ENCODE measurements at places on chromosomes 16 and 17.

- DNase-seq: no peak
Observed at GRCh38 chr17:49887086-49887743, 39.3 kb upstream of the TAC4 start.

DNA sequence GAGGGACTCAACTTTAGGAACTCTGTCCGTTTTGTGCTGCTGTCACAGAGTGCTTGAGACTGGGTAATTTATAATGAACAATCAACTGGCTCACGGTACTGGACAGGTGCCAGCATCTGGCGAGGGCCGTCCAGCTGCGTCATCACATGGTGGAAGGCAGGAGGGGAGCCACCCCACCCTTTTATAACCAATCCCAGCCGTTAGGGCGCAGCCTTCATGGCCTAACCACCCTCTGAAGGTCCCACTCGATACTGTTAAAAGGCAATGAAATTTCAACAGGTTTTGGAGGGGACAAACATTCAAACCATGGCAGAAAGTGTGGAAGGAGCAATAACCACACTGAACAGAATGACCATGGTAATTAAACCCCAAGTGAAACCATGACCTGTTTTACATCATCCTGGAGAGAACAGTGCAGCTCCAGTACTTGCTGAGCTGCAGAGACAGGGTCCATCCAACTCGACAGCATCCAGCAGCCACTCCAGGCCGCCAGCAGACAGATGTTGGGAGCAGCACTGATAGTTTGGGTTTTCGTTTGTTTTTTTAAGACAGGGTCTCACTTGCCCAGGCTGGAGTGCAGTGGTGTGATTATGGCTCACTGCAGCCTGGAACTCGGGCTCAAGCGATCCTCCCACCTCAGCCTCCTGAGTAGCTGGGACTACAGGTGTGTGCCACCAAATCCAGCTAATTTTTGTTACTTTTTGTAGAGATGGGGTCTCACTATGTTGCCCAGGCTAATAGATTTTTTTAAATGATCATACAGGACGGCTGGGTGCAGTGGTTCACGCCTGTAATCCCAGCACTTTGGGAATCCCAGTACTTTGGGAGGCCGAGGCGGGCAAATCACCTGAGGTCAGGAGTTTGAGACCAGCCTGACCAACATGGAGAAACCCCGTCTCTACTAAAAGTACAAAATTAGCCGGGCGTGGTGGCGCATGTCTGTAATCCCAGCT, 11.0 kb downstream of the CHMP6 start:
- DNase-seq: peak; percentile 48

- no peak for DNase-seq
Observed at GRCh38 chr17:9468532-9468931, 107.1 kb downstream of the STX8 start.

- no peak for DNase-seq
Observed at GRCh38 chr16:69190598-69190997, 3.6 kb downstream of the SNTB2 start.

DNA sequence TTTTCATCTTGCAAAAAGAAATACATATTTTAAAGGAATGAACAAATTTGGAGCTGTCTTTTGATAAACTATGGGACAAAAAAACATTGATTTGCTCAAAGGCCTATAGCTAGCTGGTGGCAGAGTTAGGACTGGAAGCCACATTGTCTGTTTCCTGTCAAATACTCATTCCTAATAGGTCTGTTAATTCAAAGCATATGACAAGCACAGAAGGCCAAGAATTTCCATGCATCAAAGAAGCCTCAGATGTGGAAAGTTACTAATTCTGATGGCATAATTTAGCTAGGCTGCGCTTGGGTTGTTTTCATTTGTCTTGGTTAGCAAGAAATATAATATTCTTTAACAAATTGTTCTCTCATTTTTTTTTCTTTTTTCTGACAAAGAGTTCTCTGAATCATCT, 98.0 kb downstream of the CDK5R1 start:
- no peak for DNase-seq

DNA sequence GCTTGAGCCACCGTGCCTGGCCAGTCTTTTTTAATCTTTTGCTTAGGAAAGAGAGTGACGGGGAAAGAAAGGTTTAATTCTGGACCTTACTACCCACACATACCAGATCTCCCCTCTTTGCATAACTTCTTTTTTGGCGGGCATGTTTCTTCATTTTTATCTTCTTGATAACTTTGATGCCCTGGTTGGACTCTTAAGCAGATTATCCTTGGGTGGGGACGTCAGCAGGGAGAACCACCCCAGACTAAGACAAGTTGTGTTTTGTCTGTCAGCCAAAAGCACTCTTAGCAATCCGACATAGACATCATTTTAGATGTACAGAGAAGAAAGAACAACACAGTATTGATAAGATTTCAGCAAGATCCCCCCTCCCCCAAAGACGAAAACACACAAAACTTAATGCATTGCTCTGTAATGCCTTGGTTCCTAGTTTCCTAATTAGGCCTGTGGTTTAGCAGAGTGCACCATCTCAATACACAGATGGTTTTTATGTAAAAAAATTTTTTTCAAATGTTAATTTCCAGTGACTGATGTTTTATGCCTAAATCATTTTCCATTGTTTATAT, 99.9 kb downstream of the MSI2 start:
- DNase-seq: no peak

DNA sequence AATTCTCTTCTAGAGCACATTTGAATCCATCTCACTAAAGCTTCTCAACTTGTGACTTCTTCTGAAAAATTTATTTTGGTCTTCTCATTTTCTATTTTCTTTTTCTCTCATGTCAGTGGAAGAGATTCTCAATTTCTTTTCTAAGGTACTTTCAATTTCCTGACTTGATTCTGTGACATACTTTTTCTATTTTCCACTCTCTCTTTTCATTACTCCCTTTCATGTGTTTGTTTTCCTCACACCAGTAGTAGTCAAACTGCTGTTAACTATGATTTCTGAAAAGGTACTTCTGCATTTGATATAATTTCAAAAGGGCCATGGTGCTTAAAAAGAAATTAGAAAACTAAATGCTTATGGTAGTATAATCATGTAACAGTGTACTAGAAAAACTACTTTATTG, 41.9 kb downstream of the NFAT5 start:
- no peak for DNase-seq

- DNase-seq: no peak
Observed at GRCh38 chr16:31118223-31119155, 1.0 kb downstream of the KAT8 start.

DNA sequence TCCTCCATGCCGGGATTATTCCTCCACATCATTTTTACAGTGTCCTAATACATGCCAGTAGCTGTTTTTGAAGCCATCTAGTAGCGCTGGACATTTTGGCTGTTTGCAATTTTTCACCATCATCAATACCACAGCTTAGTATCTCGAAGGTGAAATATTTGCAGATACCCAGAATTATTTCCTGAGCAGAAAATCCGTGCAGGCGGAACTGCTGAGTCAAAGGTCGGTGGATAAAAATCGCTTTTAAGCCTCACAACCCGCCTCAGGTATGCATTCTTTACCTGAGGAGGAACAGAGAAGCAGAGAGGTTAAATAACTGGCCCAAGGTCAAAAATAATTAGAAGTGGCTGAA, 584 bp upstream of the TNRC6A start:
- no peak for DNase-seq
